ENCODE measurements at places on chromosomes 4 and X.

DNA sequence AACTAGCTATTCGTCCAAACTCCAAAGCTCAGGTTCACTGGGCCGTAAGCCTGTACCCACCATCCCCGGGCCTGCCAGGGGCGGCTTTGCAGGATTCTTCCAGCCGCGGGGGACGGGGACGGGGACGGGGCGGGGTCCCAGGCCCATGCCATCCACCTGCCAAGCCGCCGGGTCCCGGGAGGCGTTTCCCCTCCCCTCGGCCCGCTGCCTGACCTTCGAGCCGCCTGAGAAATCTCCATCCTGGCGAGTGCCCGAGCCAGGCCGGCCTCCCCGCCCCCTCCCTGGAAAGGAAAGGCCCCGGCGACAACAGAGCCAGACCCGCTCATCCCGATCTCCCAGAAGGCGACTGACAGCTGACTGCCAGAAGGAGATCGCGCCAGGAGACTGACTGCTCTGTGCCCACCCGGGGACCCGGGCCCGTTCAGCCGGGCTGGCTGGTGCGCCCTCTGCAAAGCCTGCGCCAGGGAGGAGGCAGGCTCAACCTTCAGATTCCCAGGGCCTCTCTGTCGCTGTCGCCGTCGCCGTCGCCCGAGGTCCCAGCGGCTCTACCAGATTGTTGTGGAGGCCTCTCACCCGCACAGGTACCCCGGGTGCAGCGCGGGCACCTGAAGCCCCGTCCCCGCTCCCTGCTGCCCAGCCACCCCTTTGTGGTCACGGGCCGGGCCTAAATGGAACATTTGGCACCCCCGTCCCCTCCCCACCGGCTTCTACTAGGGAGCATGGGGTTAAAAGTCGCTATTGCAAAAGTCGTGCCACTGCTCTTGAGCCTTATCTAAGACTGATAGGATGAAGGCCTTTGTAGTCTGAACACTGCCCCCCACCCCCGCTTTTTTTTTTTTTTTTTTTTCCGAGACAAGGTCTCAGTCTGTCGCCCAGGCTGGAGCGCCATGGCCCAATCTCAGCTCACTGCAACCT is at the start of gene RGN:
Gene RGN, plus strand, starts transcription at position 315 of the 915 bp plus-strand sequence. CDS start 2,702 bp downstream, outside the sequence.
- DNase-seq = no peak

- DNase-seq = no peak
Measured at GRCh38 chr4:64479338-64479737, 70.1 kb upstream of the TECRL start.

GRCh38 chr4:101075536-101075935 is 271.8 kb downstream of the PPP3CA start:
- DNase-seq = no peak

DNA sequence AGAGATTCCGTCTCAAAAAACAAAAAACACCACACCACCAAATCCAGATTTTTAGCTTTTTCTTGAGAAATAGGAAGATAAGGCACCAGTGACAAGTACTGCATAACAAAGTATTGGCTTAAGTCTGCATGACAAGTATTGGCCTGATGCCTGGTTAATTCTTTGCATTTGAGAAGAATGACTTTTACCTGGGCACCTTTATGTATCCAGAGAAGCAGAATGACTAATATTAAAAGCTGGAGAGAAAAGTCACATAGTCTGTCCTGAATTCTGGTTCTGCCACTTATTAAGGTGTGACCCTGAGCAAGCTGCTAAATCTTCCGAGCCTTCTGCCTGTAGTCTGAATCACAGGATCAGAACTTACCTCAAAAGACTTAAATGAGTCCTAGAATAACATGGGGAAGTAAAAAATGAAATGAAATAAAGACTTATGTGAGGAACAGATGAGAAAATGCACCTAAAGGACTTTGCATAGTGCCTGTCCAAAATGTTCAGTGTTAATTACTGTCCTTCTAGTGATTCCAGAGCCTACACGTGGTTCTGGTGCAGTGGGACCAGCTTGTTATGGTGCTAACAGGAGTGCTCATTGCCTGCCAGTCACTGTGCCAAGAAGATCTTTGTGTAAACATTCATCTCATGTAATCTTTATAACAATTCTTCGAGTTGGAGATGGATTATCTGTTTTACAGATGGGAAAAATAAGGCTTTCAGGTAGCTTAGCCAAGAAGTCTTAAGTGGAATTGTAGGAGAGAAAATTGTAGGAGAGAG is 31.6 kb downstream of the UGDH start:
- DNase-seq = no peak

DNA sequence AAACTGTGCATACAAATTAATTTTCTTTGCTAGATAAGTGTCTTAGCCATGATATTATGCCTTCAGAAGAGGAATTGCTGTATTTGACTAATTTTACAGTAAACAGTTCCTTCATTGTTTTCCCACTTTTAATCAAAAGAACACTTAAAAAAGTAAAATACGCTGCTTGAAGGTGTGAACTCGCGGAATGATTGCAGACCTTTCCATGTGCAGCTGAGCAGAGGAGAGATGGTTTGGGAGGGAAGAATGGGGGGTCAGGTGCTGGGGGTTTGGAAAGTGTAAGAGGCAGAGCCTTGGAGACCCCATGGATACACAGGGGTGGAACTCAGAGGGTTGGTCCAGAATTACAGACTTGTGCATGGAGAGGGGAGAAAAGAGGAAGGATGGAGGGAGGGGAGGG is 15.3 kb downstream of the CYTL1 start:
- DNase-seq = no peak

GRCh38 chr4:186852073-186852420 is 128.4 kb upstream of the FAT1 start:
- no peak for DNase-seq

- no peak for DNase-seq
Measured at GRCh38 chr4:100366213-100366612, 151.6 kb downstream of the EMCN start.

DNA sequence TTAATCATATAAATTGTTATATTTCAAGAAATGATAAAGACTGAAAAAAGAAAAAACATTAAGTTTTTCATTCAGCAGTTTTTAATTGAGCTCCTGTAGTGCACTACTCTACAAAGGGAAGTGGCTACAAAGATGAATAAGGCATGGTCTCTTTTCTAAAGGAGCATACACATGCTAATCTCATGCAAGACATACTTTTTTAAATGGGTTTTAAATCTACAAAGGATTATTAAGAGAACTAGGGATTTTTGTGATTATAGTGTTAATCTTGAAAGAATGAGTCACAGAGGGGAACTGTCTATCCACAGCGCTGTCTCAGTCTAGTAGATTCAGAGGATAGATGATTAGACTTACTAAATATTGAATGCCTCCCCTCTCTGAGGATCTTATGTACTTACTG is 1722.2 kb downstream of the RPA4 start:
- no peak for DNase-seq

GRCh38 chr4:164904336-164904735 is 27.4 kb downstream of the APELA start:
- no peak for DNase-seq

GRCh38 chr4:80069108-80069836 is 3.8 kb downstream of the ANTXR2 start:
- DNase-seq = no peak

DNA sequence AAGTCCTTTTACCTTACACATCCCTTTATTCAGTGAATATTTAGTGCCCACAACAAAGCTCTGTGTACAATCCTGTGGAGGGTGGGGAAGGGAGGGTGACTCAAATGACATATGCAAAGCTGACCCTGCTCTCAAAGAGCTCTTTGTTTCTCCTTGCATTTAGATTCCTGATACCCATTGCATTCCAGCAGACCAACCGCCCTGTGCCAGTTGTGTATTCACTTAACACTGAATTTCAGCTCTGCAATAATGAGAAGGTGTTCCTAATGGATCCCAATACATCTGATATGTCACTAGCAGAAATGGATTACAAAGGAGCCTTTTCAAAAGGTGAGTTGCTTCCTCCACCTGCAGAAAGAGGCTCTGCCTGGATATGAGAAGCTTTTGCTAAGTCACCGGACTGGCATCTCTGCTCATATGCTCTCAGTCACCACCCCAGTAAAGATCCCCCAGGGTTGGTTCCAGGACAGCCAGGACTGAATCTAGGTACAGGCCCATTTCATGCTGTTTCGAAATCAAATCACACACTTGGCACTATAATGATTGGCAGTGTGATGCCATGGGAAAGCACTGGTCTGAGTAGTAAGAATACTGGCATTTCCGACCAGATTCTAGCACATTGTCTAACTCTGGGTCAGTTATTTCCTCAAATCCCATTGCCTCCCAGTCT is 17.1 kb upstream of the ANXA3 start:
- no peak for DNase-seq

- no peak for DNase-seq
Measured at GRCh38 chrX:43679778-43680177, 23.7 kb downstream of the MAOA start.

DNA sequence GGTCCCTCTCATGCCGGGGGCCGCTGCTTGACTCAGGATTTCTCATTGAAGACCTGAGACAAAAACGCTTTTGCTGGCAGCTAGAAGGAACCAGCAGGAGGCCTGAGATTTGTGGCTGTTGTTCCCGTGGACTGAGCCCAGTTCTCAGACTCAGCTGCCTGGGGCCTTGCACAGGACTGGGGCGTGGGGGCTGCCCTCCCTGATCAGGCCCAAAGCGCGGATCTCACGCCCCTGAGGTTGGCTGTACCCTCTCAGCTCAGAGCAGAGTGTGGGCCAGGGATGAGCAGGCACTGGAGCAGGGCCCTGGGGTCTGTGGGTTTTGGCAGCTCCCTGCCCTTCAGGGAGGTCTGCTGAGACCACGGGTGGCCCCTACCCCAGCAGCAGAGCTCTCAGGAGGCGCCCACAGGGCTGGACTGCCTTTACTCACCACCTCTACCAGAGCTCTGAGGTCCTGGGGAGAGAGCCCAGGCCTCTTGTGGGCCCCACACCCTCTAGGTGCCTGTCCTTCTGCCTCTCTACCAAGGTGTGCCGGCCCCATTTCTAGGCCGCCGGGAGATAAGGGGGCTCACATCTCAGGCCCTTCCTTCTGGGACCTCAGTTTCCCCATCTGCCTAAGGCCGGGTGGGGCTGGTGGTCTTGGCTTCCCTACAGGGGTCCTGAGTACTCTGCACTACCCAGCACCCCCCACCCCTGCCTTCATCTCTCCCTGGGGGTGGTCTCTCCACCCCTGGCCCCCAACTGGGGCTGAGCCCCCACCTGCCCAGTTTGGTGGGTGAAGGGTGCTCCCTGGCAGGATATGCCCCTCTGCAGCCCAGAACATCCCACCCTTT is 5.6 kb downstream of the MSANTD1 start:
- peak; percentile 12 for DNase-seq

DNA sequence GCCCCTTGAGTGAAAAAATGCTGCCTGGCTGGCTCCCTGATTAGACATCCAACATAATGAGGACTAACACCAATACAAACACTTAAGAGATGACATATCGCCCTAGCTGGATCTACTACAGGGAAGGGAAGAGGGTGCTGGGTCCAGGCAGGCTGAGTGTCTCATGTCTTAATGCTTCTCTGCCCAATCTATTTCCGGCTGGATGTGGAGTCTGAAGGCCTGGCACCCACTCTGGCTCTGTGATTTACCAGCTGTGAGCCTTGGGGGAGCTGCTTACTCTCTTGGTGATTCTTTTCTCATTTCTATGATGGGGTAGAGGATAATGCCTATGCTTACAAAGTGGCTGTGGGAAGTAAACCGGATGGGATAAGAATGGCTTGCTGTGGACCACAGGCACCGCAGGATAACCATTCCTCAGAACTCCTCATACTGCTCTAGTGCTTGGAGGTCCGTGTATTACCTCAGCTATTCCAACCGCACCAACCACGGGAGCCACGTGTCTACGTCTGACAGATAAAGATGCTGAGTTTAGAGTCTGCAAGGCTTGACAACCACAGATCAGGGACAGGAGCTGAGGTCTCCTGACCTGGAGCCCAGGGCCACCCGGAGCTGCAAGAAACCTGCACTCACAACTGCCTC is 161.7 kb downstream of the AFAP1 start:
- no peak for DNase-seq

DNA sequence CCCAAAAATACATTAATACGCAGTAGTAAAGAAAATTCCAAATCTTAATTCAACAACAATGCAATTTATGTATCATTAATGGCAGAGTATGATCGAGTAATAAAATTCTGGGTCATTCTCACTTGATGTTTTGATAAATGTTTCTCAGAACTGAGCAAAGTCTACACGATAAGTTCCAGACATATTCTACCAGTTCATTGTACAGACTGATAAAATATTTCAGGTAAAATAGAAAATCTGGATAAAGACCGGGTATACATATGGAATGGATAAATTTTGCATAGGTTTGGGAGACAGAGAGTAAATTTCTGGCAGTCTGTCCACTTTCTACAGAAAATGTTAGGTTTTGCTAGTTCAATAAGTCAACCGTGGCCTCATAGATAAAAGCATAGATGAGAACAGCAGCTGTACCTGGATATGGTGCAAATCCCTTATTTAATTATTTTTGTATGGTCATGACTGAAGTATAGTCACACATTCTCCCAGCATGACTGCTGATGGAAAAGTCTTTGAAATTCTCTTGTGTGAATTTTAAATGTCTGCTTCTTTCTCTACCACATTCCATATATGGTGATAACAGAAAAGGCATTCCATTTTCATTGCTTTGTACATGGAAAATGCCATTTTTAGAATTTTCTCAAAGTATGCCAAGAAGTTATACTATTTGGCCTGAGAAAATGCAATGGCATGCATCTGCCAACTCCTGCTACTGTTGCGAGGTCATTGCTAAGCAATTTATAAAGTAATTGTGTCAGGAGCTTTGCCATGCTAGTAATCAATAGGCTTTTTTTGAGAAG is 301.9 kb upstream of the ARSJ start:
- no peak for DNase-seq

- DNase-seq = no peak
Measured at GRCh38 chrX:17459008-17459611, 84.1 kb downstream of the NHS start.

DNA sequence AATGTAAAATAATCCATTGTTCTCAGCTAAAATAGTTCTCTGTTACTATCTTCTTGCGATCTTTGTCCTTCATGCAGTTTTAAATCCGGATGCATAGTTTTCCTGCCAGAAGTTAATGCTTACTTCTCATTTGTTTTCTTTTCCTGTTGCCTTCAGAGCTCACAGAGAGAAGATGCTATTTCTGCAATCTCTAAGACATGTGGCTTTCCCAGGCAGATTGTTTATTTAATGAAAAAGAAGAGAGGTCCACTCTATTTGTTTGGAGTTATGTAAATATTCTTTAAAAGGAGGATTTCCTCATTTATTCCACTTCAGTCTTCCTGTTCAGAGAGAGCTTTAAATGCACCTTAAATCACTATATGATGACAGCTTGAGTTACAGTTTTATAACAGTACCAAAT is 39.3 kb upstream of the HPGD start:
- no peak for DNase-seq

GRCh38 chrX:3529466-3530010 is 183.1 kb upstream of the MXRA5 start:
- DNase-seq = no peak

- no peak for DNase-seq
Measured at GRCh38 chr4:182968917-182969650, 51.9 kb upstream of the DCTD start.

GRCh38 chr4:1463088-1463926 is 57.1 kb upstream of the NKX1-1 start:
- DNase-seq = no peak

All from activated CD8-positive, alpha-beta memory T cell treated with anti-CD3 and anti-CD28 coated beads, Interleukin-2, amount 50 U/mL, for 4 hours (primary cell).